ENCODE measurements at places on chromosomes 16 and 17.

DNA sequence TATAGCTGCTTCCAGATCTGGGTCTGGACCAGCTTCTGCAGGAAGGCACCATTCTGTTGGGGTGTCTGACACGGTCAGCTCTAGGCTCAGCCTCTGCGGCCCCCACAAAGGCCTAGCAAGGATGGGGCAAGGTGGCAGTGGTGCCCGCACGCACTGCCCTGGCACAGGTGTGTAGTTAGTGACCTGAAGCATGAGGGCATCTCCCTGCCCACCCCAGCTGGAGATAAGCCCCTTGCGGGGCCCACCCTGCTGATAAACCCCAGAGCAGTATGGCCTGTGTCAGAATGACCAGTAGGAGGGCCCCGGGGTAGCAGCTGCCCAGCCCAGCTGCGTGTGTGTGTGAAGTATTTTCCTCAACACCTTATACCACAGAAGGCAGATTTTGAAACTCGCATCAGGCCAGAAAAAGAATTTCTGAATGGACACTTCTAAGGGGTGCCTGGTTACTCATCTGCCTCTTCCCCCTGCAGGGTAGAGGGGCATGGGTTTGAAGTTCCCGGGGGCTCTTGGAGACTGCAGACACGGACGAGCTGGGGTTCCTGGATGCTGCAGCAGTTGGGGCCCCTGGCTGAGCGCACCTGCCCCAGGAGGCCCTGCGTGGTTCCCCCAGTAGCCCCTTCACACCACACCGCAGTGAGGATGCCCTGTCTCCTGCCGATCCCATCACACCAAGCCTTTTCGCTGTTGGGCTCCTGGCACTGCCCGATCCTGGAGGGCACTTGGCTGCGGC, 4.5 kb downstream of the ARHGDIA start:
- DNase-seq = no peak

GRCh38 chr17:45248132-45248957, 13.5 kb downstream of the SPATA32 start:
- peak; percentile 78 for DNase-seq

GRCh38 chr17:9368631-9369030, 207.0 kb downstream of the STX8 start:
- no peak for DNase-seq

GRCh38 chr17:75417054-75417580, 11.6 kb upstream of the GRB2 start:
- no peak for DNase-seq

- no peak for DNase-seq
These were observed 38.7 kb downstream of the CMIP start for GRCh38 chr16:81483064-81483969.

GRCh38 chr16:17777408-17777863, 306.7 kb upstream of the XYLT1 start:
- no peak for DNase-seq

DNA sequence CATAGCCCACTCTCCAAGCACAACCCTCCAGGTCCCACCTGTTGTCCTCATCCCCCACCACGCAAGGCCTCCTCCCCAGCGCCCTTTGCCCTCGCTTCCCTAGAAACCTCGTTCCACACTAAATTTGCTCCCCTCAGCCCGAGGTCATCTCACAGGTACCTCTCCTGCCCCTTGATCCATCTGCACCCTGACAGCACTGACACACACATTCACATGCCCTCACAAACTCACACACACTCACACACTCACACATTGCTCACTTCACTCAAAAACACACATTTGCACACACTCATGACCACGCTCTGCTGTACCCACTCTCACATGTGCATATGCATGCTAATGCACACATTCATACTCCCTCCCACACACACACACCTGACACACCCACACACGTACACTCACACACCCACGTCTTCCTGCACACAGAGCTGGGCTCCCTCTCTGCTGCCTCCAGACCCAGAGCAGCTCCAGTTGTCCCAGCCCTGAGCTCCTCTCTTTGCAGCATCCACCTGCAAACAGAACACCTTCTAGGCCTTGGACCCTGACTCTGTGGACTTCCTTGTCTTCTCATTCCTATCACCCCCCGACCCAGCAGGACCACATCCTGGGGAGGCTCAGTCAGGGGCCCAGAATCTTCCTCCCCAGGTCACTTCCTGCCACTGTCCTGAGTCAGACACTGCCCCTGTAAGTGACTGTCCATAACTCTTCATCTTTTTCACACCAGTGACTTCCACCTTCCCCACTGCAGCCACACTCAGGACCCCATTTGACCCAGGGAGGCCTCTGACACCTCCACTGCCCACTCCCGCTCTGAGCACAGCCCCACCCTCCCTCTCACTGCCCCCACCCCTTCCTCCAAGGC, 4.9 kb downstream of the ASGR2 start:
- DNase-seq = no peak

DNA sequence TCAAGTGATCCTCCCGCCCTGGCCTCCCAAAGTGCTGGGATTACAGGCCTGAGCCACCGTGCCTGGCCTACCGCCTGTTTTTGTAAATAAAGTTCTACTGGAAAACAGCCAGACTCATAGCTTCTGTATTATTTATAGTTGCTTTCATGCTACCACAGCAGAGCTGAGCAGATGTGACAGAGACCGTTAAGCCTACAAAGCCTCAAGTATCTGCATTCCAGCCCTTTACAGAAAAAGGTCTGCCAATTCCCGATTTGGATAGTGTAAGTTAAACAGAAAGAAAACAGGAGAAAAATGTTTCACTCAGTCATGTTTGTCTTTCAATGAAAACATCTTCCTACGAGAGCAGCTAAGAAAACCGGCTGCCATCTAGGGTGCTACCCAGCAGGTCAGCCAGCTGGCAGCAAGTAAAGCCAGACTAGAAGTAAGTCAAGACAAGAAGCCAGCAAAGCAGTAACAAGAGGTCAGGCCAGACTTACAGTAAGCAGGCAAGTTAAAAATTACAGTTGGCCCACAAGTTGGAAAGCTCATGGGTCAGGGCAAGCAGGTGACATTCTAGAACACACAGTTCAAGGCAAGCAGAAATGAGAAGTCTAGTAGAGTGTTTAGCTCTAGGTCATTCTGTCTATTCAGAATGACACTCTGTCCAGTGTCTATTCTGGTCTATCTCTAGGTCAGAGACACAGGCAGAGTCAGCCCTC, 17.7 kb downstream of the NCBP3 start:
- no peak for DNase-seq

DNA sequence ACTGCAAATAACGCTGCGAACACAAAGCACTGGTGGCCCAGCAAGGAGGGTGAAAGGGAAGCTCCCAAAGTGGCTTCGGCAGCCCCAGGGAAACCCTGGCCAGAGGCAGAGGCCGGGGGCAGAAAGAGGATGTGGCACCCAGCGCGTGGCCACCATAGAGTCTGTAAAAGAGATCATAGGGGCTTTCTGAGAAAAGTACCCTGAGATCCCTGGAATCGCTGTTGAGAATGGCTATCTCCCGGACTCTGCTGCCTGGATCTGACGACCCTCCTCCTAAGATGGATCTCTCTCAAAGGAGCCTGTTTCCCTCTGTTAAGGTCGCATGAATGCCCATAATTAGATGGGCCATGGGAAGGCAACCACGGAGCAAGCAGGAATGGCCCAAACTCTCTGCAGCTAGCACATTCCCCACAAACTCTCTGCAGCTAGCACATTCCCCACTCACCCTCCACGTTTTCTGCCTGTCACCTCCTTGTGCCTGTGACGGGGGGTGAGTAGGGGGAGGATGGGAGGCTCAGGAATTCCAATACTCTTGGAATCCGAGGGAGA, 364.4 kb downstream of the XYLT1 start:
- DNase-seq = no peak

DNA sequence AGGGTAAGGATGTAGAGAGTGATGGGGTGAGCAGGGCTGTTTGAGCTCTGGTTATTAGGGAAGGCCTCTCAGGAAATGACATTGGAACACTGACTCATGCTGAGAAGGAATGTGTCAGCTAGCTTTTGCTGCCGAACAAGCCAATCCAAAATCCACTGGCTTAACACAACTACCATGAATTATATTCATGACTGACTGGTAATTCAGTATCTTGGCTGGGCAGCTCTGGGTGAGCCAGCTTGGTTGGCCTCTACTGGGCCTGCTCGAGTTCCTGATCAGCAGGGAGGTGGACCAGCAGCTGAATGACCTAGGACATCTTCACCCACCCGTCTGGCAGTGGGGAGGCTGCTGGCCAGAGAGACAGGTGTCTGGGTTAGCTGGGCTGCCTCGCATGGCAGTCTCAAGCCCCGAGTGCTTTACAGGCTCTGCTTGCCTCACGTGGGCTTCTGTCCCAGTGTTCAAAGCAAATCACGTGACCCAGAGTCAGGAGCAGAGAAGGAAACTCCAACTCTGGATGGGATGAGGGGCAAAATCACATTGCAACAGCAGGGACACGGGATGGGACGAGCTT, 209.4 kb downstream of the KATNIP start:
- DNase-seq = no peak

DNA sequence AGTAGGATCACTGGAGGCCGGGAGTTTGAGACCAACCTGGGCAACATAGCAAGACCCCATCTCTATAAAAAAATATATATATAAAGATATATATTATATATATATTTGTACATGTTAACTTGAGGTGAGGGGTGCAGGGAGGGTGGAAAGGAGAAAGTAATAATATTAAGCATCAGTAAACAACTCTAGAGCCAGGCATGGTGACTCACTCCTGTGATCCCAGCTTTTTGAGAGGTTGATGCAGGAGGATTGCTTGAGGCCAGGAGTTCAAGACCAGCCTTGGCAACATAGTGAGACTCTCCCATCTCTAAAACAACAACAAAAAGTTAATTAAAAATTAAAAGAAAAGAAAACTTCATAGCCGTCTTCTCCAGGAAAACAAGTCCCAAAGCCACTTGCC, 61.7 kb upstream of the SMURF2 start:
- DNase-seq = no peak

DNA sequence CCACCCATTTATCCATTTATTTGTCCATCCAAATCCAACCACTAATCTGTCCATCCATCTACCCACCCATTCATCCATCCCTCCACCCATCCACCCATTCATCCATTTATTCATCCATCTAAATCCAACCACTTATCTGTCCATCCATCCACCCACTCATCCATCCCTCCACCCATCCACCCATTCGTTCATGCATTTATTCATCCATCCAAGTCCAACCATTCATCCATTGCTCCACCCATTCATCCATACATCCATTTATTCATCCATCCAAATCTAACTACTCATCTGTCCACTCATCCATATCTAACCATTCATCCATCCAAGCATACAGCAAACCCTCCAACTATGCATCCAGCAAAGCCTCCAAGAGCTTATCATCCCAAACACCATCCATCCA, 267.3 kb downstream of the XYLT1 start:
- DNase-seq = no peak

GRCh38 chr17:32484041-32484461, 2.7 kb upstream of the CDK5R1 start:
- DNase-seq = no peak

- DNase-seq = no peak
These were observed 22.7 kb downstream of the PEMT start for GRCh38 chr17:17568772-17569195.

DNA sequence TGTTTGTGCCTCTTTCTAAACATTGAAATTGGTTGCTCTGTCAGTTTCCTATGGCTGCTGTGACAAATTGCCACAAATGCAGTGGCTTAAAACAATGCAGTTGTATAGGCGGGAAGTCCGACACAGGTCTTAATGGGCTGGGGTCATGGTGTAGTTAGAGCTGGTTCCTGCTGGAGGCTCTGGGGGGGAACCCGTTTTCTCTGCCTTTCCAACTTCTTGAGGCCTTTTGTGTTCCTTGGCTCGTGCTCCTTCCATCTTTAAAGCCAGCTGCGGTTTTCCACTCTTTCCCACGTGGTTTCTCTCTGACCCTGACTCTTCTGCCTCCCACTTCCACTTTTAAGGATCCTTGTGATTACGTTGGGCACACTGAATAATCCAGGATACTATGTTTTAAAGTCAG, 12.5 kb downstream of the EPN2 start:
- DNase-seq = no peak

DNA sequence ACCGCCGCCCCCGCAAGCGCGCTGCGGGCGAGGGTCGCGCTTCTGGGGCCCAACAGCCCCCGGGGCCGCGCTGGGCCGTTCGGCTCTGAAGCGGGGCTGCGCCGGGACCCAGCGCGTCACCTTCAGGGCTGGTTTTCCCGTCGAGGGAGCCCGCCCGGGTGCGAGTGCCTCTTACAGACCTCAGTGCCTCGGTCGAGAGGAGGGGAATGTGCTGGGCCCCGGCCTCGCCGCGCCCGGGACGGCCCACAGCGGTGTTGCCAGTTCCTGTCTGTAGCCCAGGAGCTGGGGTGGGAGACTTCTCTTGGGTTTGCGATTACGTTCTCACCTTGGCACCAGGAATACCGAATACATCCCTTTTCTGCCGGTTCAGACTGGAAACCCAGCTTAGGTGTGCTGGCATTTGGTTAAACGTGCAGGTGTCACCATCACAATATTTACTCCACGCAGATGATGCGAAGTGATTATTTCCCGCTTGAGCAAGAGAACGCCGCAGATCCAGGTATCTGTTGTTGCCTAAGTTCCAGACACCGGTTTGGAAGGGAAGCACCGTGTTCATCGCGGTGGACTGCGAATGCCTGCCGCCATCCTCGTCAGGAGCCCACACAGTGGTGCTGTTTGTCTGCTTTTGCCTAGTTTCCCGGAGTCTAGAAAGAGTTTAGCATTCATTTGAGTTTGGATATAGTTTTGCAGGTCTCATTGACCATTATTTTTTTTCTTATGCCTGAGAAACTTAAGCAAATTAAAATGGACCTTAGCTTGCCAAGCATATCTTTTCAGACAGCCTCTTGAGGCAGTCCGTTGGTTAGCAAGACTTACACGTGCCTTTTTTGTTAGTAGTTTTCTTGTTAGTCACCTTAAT, 914 bp downstream of the MAP1LC3B start:
- DNase-seq = peak; percentile 77

GRCh38 chr17:78589031-78589675, 12.0 kb upstream of the DNAH17 start:
- no peak for DNase-seq

GRCh38 chr17:55567240-55568214, 56.3 kb upstream of the SMIM36 start:
- peak; percentile 56 for DNase-seq

DNA sequence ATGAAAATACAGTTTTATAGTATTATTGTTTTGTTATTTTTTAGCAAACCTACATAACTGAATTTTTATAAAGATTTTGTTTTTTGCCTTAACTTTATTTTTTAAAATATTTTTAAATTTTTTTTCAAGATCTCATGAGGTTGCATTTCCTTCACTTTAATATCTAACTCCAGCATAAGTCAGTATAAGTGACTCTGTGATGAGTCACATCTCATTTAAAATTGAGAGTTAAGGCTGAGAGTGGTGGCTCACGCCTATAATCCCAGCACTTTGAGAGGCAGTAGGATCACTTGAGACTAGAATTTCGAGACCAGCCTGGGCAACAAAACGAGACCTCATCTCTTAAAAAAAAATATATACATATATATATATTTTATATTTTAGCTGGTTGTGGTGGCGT, 44.0 kb downstream of the NLK start:
- no peak for DNase-seq

GRCh38 chr16:54398986-54399385, 112.4 kb upstream of the IRX3 start:
- no peak for DNase-seq

GRCh38 chr17:16465861-16466338, 26.1 kb downstream of the LRRC75A start:
- DNase-seq = no peak

Data from right kidney (tissue), 9 donors.